ENCODE measurements at places on chromosomes 11 and 22.

- no peak for DNase-seq
These were observed 304.2 kb downstream of the RAB38 start for GRCh38 chr11:87871056-87871455.

DNA sequence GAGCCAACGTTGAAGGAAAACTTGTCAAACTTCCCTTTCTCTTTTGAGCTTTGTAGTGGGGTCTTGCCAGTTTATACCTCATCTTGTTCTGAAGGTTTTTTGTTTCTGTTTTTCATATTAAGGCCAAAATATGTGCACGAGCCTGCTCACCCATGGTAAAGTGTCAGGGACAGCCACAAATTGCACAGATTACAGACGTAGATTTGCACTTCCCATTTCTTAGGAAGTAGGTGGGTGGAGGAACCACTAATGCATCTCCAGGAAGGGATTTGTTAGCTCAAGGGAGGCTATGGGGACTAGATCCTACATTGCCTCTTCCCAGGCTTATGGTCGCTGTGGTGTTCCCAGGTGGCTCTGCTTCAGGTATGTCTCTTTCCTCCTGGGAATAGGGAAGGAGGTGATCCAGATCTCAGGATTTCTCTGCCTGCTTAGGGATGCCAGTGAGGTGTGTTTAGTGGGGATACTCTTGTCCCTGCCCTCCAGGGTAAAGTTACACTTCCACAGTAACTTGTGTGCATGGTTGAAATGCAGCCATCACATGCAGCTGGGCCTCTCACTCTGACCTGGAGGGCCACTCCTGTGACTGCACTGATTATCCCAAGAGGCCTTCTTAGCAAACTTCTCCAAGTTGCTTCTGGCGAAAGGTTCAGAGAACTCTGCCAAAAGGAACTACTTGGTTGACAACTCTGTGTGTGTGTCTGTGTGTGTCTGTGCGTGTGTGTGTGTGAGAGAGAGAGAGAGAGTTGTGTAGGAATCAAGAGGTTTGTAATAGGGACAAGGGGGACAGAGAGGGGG, 9.8 kb downstream of the PPFIBP2 start:
- no peak for DNase-seq

- DNase-seq = no peak
These were observed 5.9 kb downstream of the ARRB1 start for GRCh38 chr11:75345455-75346160.

GRCh38 chr11:4459500-4459899, 10.4 kb downstream of the OR52K2 start:
- DNase-seq = no peak

DNA sequence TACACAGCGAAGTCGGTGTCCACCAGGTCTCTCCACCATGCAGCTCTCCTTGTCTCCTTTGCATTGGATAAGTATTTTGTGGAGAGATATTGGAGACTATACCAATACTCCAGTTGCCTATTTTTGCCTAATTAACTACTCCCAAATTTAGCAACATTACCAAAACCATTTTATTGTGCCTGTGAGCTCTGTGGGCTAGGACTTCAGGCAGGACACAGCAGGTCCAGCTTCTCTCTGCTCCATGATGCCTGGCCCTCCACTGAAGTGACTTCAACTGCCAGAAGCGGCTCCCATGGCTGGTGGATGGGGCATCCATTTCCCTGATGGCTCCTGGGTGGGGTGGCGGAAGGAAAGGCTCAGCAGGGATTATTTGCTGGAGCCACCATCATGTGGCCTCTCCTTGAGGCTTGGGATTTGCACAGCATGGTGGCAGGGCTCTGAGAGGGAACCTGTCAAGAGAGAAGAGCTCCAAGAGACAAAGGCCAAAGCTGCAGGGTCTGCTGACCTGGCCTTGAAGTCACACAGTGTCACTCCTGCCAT, 36.9 kb upstream of the MAPK1 start:
- DNase-seq = no peak

DNA sequence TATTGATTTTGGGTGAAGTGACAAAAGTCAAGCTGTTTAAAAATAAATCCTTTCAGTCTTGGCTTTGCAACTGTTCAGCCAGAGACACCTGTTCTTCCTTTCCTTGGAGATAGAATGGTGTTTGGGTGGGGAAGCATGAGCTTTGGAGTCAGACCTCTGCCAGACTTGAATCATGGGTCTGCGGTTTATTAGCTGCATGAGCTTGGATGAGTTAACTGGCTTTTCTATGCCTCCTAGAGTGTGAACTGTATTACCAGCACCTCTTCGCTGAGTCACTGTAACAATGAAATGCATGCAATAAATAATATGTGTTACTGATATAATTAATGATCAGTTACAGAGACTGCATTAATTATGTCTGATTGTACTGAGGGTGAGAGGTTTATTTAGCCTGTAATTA, 13.5 kb upstream of the MYEOV start:
- no peak for DNase-seq

GRCh38 chr11:96464700-96465307, 75.0 kb downstream of the JRKL start:
- peak; percentile 73 for DNase-seq

DNA sequence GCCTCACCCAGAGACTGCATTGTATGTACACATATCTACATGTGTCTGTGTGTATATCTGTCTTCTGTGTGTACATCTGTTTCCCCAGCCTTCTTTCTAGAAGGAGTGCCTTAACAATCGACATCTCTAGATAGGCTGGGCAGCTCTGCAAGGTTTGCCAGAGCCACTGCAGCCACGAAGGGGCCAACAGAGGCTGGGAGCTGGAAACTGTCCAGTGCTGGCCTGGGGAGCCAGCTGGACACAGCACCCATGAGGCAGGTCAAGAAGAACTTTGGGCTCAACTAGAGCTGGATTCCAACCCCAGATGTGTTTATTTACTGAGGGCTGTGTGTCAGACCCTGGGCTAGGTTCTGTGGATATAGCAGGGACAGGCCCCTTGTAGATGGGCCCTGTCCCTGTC, 3.3 kb downstream of the SGSM1 start:
- DNase-seq = no peak

DNA sequence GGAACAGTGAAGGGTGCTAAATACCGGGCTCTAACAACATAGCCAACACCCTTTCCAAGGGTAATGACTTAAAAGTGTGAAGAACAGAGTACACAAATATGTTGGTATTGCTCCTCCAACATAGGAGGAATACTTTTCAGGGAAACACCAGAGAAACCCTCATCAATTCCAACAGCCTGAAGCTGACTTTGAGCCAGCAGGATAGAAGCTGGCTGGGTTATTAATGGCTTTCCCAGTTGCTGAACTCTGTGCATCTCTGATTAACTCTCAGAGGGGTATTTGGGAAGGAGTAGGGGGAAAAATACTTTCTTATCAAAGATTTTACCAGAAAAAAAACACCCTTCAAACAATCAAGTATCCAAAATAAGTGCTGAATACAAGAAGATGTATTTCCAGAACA, 95.6 kb downstream of the AMBRA1 start:
- DNase-seq = no peak

GRCh38 chr11:8081591-8082250, 710 bp downstream of the TUB start:
- DNase-seq = no peak

- DNase-seq = no peak
These were observed 639 bp downstream of the INCENP start for GRCh38 chr11:62124186-62125113.

GRCh38 chr11:27304514-27304913, 58.5 kb downstream of the CCDC34 start:
- no peak for DNase-seq

- no peak for DNase-seq
These were observed 144.3 kb upstream of the ANO3 start for GRCh38 chr11:26187639-26188038.

- no peak for DNase-seq
These were observed 3.6 kb upstream of the ME3 start for GRCh38 chr11:86676010-86676409.

GRCh38 chr22:47716890-47717615, 954.6 kb downstream of the TBC1D22A start:
- DNase-seq = no peak

- no peak for DNase-seq
These were observed 132.9 kb downstream of the RASSF10 start for GRCh38 chr11:13141731-13142709.

DNA sequence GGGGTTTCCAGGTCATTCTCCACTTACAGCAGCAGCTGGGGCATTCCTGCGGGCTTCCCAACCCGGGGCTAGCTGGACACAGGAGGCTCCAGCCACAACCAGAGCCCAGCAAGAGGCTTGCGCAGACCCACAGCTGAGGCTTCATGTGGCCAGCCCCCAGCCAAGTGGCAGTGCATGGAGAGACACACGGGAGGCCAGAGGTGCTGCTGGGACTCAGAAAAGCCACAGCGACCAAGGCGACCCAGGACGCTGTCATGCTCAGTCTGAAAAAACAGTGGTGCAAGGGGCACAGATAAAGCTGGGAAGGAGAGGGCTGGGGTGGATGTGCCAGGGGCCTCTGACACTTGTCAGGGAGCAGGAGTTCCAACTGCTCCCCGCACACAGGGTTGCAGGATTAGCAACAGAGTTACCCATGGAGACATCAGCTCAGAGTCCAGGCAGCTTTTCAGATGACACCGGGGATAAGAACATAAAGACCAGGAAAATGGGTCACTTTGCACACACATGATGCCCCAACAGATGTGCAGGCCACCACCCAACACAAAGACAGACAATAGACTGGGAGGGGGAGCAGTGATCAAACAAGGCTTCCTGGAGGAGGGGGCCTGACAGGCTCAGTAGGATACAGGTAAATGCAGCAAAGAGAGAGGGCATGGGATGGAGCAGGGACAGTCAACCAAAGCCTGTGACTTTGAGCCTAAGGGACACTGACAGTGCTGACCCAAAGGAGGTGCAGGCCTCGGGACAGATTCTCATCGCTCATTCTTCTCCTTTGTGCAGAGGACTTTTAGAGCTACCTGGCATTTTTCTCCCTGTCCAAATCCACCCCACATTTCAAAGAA, 6.9 kb upstream of the NEAT1 start:
- DNase-seq = no peak

DNA sequence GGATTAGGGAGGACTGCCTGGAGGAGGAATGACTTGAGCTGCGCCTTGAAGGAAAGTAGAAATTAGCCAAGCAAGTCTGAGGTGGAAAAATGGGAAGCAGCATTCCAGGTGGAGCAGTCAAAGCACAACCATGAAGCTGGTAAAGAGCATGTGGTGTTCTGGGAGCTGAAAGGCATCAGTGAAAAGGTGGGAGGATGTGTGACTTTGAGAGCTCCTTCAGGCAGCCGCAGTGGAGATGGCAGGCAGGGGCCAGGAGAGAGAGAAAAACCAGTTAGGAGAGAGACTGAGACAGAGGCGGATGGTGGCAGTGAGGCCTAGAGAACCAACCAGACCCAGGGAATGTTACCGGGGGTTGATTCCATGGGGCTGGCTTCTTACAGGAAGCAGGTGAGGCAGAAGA, 393.4 kb downstream of the MIAT start:
- DNase-seq = no peak

DNA sequence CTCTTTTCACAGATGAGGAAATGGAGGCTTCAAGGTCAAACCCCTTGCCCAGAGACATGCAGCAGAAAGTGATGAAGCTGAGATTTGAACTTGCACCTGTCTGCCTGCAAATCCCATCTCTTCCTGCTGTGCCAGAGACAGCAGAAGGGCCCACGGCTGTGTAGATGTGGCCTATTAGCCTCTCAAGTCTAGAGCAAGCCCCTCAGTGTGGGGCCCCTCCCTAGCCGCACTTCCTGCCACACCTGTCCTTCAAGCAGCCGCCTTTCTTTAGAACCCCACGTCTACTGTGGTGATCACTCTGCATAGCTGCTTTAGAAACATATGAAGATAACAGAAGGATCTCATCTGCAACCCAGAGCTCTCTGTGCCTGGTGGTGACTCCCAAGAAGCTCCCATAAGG, 41.2 kb upstream of the JAM3 start:
- no peak for DNase-seq

DNA sequence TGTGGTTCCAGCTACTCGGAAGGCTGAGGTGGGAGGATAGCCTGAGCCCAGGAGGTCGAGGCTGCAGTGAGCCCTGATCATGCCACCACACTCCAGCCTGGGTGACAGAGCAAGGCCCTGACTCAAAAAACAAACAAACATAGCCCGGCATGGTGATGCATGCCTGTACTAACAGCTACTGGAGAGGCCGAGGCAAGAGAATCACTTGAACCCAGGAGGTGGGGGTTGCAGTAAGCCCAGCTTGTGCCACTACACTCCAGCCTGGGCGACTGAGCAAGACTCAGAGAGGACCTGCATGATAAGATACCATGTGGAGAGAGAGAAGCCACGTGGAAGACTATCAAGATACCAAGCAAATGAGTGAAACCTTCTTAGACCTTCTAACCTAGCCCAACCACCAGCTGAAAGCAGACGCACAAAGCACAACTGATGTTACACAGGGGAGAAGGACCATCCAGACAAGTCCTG, 36.1 kb downstream of the AMBRA1 start:
- no peak for DNase-seq

DNA sequence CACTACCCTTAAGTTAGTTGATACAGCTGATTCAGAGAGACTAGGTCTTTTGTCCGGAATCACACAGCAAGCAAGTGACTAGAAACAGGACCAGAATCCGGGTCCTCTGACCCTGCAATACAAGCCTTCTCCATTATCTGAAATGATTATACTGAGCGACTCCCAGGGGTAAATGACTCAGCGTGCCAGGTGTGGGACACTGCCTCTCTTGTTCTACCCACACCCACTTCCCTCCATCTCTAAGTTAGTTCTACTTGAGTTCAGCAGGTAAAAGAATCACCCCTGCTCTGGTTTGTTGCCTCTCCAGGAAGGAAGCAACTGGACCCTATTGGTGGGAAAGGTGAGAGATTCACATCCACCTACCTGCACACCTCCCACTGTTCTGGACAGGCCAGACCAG, 156.9 kb downstream of the DBX1 start:
- no peak for DNase-seq

DNA sequence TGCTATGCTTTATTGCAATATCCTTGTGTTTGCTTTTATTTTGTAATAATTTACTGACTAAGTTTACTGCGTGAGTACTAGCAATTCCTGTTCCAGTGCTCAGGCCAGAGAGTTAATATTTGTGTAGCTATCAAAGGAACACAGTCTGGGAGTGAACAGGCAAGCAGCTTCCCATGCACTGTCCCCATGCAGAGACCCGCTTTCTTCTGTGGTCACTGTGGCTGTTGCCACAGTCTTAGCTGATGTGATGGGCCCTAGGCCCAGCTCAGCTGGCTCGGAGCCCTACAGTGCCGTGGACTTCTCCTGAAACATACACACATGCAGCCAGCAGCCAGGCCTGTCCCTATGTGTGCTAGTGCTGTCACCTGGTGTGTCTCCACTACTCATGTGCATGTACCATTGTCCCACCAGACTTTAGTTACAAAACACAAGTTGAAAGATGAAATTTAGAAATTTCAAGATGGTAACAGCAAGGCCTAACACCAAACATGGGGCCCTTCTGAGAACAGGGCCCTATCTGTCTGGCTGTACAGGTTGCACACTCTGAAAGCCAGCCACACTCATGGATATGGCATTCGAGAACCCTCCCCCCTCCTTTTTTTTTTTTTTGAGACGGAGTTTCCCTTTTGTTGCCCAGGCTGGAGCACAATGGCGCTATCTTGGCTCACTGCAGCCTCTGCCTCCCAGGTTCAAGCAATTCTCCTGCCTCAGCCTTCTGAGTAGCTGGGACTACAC, 12.3 kb upstream of the SCUBE2 start:
- DNase-seq = no peak

GRCh38 chr11:68142441-68143309, 21.5 kb upstream of the CHKA start:
- DNase-seq = no peak

- DNase-seq = no peak
These were observed 4.7 kb downstream of the CARS1 start for GRCh38 chr11:3052567-3052966.

GRCh38 chr22:20822240-20822639, 36.4 kb downstream of the PI4KA start:
- DNase-seq = no peak
